ENCODE measurements at places on chromosomes 2 and 18.

DNA sequence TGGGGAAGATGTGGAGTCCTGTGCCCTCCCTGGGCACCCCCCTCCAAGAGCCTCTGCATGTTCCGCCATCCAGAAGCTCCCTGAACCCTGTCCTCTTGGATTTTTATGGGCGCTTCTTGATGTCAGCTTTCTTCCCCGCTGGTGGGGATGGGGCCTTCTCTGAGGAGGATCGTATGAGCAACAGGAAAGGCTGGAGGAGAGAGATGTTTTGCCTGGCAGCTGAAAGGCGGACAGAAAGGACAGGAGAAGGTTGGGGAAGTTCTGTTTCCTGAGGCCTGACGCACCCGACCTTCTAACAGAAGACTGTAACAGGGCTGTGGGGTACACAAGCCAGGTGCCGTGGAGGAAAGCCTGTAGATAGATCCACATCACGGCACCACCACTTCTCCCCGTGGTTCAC, 238.8 kb downstream of the LDLRAD4 start:
- DNase-seq = no peak

GRCh38 chr2:118019821-118020220, 6.0 kb upstream of the CCDC93 start:
- no peak for DNase-seq

- no peak for DNase-seq
These were observed 3.0 kb downstream of the SPATA3 start for GRCh38 chr2:230998882-230999281.

DNA sequence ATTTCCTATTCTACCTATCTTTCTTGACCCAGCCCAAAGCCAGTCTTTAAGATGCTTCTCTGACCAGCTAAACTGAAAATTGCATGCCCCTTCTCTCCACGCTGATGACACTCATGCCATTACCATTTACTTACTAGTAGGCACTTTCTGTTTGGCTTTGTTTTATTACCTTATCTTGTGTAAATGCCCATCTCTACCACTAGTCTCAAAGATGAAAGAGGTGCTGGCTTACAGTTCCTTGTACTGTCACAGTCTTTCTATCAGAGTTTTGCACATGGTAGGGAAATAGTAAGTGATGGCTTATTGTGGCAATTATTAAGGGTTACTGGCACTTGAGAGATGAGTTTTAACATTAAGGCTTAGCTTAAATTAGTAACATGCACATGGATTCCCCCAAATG, 352.1 kb downstream of the RBM43 start:
- DNase-seq = no peak

- DNase-seq = peak; percentile 78
These were observed 6.0 kb downstream of the NEMP2 start for GRCh38 chr2:190528521-190529001.

GRCh38 chr2:120854766-120855530, 119.3 kb downstream of the GLI2 start:
- DNase-seq = no peak

DNA sequence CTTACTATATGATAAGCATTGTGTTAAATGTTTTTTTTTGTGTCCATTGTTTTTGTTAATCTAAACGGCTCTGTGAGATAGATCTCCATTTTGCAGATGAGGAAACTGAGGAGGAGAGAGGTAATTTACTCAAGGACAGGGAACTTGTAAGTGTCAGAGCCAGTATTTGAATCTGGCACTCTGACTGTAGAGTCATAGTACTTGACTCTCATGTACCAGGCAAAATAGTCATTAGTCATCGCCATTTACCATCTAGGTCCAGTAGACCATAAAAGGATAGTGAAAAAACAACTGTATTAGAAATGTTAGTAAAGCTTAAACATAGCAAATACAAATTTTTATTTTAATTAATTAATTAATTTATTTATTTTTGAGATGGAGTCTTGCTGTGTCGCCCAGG, 4.8 kb downstream of the PSMD14 start:
- no peak for DNase-seq

DNA sequence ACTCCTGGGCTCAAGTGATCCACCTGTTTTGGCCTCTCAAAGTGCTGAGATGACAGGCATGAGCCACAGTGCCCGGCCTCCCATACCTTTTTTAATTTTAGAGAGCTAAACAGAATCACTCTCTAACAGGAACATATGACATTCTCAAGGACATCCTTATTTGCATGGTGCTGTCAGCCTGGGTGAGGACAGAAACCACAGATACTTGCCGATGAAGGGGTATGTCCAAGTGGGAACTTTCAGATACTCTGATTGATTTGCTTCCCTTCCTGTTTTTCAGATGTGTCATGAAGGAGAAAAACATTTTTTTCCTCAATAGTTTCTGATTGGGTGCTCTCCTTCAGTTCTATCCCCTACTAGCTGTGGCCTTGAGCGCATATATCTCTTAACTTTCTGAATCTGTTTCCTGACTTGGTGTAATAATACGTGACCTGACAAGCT, 49.6 kb downstream of the MYO3B start:
- no peak for DNase-seq

GRCh38 chr2:20429528-20429927, 17.3 kb upstream of the RHOB start:
- DNase-seq = no peak

GRCh38 chr18:30970196-30970816, 72.2 kb downstream of the DSC3 start:
- DNase-seq = peak; percentile 6

GRCh38 chr2:226383461-226383860, 416.2 kb downstream of the IRS1 start:
- peak; percentile 34 for DNase-seq

DNA sequence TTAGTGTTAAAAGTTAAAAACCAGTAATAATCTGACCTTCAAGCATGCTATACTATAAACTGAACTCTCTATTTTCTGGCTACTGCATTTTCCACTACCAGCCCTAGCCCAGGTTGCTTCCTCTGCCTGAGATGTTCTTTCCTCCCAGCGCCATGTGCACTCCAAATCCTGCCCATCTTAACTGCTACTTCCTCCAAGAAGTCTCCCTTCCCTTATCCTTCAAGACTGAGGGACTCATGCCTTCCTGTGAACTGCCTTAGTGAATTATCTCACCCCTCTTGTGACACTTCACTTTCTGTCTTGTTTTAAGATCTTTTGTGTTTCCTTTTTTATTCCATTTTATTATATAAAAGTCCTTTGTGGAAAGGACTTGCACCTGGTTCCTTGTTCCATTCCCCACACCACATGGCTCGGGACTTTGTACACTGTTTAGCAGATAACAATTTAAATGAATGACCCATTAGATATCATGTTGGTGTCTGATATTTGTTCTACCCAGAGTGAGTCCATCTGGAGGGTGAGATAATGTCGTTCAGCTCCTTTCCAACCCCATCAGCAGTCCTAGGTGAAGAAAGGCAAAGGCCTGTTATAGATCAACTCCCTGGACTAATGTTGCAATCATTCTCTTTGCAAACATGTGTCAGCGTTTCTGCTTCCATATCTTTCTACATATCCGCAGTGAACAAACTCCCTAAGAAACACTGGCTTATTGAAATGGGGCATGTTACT, 20.9 kb upstream of the AGFG1 start:
- peak; percentile 26 for DNase-seq

DNA sequence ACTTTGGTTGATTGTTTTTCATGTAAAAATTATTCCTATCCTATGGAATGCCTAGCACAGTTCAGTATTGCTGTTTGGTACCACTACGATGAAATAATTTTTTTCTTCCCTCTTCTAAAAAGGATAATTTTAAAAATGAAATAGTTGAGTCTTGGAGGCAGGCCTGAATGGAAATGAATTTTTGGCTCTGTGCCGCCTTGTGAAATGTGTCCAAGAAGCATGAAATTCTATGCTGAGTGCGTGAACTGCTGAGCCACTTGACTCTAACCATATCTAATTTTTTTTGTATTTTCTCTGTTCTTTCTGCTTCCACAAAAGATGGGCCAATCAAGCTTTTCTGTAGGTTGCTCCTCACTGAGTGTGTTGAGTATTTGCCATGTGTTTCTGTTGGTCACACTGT, 95.0 kb downstream of the PRPF40A start:
- no peak for DNase-seq

DNA sequence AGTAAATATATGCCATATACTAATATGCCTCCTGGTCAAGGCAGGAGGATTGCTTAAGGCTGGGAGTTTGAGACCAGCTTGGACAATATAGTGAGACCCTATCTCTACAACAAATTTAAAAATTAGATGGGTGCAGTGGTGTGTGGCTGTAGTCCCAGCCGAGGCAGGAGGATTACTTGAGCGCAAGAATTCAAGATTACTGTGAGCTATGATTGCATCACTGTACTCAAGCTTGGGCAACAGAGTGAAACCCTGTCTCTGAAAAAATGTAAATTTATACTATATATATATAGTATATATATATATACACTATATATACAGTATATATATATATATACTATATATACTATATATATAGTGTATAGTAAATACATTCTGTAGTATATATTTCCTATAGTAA, 30.0 kb upstream of the NPC1 start:
- no peak for DNase-seq

- DNase-seq = peak; percentile 17
These were observed 31.0 kb upstream of the GREB1 start for GRCh38 chr2:11502740-11503292.

GRCh38 chr2:36708041-36708741, 11.7 kb downstream of the VIT start:
- peak; percentile 93 for DNase-seq

DNA sequence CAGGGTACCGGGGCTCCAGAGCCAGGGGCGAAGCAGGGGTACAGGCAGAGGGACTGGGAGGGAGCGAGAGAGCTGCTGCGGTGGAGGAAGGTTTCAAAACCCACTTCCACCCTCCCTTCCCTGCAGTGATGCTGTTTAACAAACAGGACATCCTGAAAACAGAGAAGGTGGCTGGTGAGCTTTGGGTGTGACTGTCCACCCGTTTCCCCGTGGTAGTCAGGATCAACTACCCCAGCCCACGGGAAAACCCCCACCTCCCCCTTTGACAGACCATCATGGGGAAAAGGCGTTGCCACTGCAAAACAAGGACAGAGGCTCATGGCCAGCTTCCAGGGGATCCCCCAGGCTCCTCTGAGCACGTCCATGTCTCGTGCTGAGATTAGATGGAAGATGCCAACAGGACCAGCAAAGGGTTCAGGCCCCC, 12.9 kb downstream of the TMEM185B start:
- DNase-seq = no peak

DNA sequence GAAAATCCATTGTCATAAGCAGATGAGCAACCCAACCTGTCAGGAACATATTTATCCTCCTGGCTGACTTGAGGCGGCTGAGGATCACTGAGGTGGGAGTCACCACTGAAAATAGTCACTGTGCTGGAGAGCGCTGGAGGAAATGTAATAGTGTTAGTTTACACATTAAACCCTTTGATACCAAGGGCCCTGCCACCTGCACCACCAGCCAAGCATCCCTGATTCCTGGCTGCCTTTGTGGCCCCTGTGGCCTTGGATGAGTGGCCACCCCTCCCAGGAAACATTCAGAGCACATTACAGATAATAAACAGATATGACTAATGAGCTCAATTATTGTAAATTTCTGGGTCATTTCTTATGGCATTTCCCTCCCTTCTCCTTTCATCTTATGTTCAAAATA, 105.9 kb downstream of the LYPD1 start:
- DNase-seq = no peak

DNA sequence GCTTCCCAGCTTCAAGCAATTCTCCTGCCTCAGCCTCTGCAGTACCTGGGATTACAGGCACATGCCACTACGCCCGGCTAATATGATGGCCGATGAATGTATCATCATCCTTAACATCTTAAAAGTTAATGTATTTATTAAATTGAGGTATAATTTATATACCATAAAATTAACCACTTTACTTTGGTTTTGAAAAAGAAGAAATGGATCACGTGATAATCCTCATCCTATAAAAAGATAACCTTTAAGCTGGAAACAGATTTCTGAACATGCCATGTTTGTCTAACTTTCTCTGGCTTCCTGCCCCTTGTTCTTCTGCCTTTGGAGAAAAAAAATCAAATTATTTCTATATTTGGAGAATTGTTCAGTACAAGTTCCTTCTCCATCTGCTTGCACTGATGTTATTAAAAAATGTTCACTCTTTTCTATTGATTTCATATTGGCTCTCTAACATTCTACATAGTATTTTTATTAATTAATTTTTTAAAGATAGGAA, 57.0 kb upstream of the ACTR3 start:
- DNase-seq = no peak

DNA sequence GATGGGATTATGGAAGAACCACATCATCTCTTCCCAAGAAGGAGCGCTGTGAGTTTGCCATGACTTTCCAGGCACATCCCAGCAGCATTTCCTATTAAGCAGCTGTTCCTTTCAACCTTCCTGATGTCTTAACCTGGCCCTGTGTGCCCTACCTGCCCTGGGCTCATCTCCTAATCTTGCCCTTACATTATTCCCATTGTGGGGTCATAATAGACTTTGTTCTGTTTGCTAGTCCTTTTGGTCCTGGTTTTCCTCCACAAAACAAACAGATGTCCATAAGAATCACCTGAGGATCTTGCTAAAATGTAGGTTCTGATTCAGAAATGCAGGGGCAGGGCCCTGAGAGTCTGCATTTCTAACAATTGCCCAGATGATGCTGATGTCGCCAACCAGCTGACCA, 38.6 kb upstream of the TANK start:
- DNase-seq = no peak

DNA sequence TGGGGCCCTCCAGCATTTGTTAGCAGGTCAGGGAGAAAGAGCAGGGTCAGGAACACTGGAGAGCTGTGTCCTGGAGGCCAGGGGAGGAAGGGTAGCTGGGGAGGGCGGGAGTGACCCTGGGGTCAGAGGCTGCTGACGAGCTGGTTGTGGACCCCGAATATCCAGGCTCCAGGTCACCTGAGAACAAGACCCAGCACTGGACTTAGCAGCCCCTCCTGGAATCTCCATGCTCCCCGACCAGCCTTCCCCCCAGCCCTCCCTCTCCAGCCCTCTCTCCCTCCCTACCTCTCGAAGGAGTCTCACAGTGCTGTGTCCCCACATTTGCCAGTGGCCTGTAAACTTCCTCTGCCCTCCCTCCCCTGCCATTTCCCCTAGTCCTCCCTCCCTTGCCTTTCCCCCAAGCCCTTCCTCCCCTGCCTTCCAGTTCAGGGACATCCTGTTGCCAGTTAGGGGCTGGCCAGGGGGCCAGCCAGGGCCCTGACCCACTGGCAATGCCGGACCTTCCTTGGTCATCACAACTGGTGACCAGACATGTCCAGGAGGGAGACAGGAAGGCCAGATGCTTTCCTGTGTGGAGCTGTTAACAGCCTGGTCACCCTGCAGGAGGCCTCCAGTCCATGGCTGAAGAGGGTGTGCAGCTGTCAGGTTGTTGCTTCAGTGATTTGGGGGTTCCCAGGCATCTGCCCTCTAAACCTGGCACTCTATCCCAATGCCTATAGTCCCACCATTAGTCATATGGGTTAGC, 50.0 kb upstream of the FAHD2A start:
- DNase-seq = no peak

DNA sequence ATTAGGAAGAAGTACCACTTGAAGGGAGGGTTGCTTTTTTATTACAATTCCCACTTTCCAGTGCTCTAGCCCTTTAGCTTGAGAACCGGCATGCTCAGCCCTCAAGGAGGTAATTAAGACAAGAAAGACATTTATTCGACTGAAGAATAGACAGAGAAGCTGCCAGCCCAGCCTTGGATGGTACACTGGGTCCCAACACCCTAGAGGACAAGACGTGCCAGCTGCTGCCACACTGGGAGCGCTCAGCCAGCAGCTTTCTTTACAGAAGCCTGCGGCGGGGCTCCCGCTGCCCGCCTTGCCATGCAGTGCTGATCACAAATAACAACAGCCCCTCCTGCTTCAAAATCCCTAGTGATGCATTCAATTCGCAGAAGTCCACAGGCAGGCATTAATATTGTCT, 746.3 kb upstream of the RAB6C start:
- DNase-seq = no peak
